Stimulated activated CD4-positive, alpha-beta T cell treated with anti-CD3 and anti-CD28 coated beads, Interleukin-1b, Interleukin-23, amount 100 ng/mL, for 1 hour (primary cell): ENCODE measurements at places on chromosomes 2 and 18.

DNA sequence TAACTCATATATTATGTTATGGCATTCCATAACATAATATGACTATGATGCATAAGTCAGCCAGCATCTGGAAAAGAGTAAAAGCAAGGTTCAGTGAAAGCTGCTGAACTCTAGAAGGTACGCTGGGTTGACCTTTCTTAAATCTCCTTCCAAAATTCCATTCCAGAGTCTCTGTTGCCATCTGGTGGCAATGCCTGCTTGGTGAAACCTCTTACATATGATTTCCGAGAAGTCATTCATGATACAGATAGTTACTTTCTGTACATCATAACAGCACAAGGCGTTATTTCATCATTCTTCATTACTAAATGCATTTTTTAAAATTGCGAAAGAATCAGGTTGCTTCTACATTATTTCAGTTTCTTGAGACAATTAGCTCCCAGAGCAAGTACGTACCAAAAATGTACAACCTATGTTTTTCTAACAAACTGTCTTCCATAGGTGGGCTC lies 7.0 kb upstream of the EPG5 start:
- DNase-seq: peak; percentile 32

- DNase-seq: no peak
These were observed 81.0 kb downstream of the NDUFA10 start for GRCh38 chr2:239943991-239944631.

- DNase-seq: no peak
These were observed 18.6 kb downstream of the RASGRP3 start for GRCh38 chr2:33494877-33495641.

DNA sequence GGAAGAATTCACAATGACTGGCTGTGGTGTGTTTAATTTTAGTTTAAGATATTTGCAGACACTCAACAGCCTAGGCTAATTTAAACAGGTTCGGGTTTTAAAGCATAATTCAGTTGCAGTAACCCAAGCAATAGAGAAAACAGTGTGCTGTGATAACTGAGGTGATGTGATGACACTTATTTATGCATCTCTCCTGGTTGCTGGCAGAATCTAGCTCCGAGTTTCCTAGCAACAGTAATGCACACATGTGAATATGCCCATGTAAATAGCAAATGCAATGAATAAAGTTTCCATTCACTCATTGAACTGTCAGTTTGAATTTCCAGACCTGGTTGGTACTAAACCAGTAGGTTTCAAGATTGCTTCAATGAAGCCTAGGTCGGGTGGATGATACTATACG lies 426.5 kb downstream of the TMX3 start:
- no peak for DNase-seq

- DNase-seq: no peak
These were observed 66.1 kb downstream of the FASTKD2 start for GRCh38 chr2:206831442-206831995.
